ENCODE measurements at places on chromosomes 2 and 18.

GRCh38 chr2:177812713-177813396, 259.7 kb downstream of the PDE11A start:
- DNase-seq, result no peak

DNA sequence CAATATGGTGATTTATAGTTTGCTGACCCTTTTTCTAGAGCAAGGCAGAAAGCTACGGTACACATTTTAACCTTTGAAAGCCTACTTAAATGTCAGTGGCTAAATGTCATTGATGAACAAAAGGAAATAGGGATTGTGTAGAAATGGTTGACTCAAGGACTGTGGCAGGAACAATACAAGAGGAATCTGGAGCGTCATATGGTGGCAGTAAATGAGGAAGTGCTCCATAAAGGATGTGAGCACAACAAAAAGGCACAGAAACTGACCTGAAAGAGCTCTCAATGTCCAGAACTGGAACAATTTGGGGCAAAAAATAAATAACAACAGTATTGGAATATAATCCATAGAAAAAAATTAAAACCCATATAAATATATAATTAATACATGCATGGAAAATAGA, 443.9 kb upstream of the VRK2 start:
- no peak for DNase-seq

- DNase-seq, result no peak
Measured at GRCh38 chr2:140064243-140064642, 1284.1 kb upstream of the NXPH2 start.

DNA sequence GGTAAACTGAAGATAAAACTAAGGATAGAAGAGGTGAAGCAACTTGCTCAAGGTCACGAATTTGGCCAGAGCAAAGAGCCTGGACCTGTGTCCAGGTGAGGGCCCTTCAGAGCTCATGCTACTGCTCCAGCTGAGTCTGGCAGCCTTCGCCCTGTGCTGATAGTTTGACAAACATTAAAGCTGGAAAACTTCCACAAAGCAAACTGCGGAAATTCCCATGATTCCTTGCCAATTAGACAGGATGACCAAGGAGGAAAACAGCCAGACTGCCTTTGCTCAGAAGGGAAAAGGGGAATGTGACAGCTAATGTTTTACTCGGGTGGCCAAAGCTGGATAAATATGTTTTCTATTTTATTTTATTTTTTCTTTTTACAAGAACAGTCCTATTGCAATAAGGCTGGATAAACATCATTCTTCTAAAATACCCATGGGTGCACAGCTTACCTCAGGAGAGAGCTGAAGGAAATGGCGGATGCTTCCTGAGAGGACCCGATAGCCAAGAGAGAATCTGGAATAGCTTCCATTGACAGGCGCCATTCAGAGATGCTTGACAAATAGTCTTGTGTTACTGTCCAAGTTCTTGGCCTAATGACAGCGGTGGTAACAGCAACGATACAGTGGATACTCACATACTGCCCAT, 5.3 kb upstream of the CTAGE1 start:
- peak; percentile 69 for DNase-seq

GRCh38 chr2:23541503-23542229, 156.7 kb downstream of the KLHL29 start:
- DNase-seq, result peak; percentile 48
